ENCODE measurements at places on chromosomes 4 and X.

GRCh38 chrX:109537324-109537665 lies 651 bp downstream of the NXT2 start:
- DNase-seq: no peak

DNA sequence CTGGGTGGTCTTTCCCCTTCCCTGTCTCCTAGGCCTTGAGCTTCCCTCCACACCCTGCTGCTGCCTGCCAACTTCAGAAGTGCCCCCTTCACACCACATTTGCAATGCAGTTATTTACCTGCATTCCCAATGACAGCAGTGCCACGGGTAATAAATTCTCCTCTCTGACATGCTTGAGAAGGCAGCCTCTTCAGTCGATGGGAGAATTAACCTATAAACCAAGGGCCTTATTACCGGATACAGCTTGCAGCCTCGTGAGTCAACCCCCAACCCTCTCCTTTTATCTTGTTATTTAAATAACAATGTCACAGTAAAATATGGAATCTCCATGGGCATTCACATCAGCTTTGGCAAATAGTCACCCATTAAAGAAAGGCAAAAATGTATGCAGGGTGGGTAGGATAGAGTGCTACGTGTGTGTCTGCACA lies 34.7 kb upstream of the LGI2 start:
- DNase-seq: no peak

DNA sequence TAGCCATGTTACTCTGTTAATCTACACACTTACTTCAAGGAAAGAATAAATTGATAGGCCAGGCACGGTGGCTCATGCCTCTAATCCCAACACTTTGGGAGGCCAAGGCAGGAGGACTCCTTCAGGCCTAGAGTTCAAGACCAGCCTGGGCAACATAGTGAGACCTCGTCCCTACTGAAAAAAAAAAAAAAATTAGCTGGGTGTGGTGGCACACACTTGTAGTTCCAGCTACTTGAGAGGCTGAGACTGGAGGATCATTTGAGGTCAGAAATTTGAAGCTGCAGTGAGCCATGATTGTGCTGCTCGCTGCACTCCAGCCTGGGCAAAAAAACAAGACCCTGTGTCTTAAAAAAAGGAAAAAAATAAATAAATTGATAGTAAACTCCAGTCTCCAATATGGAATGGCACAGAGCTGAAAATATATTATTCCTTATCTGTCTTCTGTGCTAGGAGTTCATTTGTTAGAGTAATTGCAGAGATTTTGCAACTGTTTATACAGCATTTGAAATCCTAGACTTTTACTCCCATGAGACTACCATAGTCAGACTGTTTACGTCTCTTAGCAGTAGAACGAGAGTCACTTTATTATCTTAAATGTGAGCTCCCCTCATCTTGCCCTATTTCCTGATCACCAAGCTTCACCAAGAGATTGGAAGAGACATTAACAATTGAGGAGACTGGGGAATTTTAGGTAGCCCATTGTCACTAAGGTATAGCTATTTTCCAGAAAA lies 18.8 kb upstream of the TMEM131L start:
- DNase-seq: no peak

DNA sequence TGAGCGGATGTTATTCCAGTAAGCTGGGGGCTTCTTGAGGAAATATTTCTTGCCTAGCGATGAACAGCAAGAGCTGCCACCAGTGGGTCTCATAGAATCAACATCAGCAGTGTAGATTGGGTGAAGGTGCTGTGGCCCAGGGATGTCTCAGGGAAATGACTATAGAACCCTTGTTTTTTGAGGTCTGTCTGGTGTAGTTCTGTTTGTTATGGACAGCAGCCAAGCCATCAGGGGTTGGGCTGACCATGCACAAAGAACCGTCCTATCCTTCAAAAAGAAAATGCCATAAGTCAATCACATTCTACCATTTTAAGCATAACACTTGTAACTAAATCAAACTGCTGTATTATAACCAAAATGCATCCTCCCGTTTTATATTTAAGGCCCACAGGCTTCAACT lies 17.3 kb upstream of the C1GALT1C1 start:
- DNase-seq: no peak

- no peak for DNase-seq
These were observed 31.5 kb downstream of the TEC start for GRCh38 chr4:48237996-48238645.
